ENCODE measurements at places on chromosomes 13 and 19.

- no peak for DNase-seq
These were observed 147.9 kb downstream of the PAN3 start for GRCh38 chr13:28286263-28286662.

DNA sequence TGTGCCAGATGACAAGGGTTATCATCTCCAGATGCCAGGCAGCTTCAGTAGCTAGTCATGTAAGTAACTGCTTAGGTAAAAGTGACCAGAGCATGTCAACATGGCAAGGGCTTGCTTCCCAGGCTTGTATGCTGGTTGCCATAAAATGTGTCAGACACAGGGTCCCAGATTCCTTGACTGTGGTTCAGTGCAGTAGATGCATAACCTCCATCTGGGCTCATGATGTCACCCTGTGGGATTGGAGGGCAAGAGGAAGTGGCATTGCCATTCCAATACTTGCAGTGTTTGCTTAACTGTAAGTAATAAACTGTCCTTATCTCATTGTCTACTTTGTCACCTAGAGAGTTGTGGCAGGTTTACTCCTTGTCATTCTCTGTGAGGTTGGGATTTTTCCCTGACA, 226.8 kb downstream of the PCDH17 start:
- no peak for DNase-seq

- DNase-seq: no peak
These were observed 4.3 kb upstream of the RAP2A start for GRCh38 chr13:97429681-97430081.

DNA sequence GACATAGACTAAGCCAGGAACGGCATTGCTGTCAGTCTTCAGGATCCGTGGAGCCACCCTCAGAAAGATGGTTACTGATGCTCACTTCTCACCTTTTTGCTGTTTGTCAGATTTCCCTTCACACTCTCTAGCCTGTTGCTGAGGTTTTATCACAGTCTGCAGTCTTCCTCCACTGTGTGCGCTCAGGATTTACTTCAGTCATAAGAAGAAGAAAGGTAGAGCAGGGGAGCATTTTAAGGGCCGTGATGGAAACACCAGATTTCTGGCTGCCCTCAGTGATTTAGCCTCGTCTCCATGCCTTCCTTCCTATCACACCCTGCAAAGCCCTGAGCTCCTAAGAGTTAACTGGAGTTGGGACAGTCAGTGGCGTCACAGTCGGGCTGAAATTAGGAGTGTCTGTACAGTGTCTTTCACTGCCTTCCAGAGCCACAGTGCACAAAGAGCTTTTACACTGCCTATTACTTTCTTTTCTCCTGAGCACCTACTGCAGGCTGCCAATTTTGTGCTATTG, 60.0 kb upstream of the GPR183 start:
- DNase-seq: no peak

GRCh38 chr19:45254044-45254531, 3.0 kb downstream of the MARK4 start:
- DNase-seq: peak; percentile 19

DNA sequence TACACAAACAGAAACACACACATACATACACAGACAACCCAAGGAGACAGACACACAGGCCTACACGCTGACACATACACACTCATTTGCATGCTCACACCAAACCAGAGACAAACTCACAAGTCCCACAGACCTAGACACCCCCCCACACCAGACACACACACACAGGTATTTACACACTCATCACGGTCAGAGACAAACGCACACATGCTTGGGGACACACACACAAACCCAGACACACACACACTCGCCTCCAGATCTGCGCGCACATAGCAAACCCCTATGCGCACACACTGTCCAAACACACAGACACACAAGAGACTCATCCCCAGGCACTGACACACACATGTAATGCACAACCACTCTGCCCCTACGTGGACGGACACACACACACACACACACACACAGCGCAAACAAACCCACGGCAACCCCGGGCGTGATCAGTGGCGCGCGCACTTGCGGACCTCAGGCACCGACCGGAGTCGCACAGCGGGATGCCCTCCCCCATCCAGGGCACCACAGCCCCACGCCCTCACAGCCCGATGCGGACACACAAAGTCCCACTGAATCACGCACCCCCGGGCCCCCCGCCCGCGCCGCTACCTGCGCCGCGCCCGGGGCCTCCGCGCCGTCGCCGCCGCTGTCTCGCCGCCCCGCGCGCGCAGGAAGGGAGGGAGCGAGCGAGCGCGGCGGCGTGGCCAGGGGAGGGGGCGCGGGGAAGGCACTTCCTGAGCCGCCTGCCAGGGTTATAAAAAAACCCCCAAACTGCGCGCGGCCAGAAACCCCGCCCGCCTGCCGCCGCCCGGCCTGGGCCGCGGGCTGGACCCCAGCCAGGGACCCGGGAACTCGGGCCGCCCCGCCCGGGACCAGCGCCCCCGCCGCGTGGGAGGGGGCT, at the start of gene ADAMTS10:
TSS of gene ADAMTS10 (minus strand) at position 675 of the 895 bp plus-strand sequence. CDS start 5,005 bp downstream, outside the sequence.
- DNase-seq: peak; percentile 52

DNA sequence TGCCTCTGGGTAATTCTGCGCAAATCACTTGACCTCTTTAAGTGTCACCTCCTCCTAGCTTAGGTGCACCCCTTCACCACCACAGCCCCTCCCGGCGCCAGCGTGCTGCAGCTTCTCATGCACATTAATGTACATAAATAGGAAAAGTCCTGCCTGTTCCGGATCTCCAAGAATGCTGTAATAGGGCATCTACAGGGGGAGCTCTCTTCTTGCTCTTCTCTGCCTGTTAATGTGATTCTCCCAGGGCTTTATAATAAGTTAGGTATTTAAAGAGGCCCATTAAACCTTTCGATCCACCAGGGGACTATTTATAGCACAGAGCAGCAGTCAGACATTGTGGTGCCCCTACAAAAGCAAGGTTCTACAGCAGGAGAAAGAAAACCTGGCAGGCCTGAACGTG, 35.3 kb downstream of the SOX1 start:
- no peak for DNase-seq

DNA sequence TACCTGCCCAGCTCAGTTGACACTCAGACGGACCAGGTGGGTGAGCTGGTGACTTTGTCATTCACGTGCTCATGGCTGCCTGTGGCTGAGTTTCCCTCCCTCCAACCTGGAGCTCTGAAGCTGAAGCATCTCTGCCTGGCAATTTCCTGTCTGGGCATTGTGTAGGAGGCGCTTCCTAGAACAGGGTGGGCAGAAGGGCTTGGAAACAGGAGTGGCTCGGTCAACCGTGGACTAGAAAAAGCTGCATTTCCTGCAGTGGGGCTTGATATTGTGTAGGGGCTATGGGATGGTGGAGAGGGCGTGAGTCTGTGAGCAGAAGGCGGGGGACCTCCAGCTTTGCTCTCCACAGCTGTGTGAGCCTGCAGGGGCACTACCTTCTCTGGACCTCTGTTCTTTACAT, 278.3 kb downstream of the TEX29 start:
- DNase-seq: no peak

DNA sequence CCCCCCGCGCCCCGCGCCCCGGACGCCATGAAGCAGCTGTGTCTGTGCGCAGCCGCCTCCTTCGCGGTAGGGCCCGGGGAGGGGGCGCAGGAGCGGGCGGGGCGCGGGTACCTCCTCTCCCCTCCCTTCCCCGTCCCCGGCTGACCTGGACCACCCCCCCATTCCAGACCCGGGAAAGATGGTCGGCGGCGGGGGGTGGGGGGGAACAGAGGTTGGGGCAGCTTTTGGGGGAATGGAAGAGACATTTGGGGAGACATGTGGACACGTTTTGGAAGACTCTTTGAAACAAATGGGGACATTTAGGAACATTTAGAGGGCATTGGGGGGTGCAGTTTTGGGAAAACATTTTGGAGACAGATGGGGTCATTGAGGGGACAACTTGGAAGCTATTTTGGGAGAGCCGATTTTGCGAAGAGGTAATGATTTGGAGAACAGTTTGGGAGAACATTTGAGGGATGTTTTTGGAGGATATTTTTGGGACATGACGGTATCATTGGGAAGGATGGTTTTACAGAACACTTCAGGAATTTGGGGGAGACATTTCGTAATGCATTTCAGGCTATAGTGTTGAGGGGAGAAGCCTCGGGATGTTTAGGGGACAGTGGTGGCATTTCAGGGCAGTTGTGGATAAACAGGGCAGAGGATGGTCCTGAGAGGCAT, 16.1 kb downstream of the ANKRD24 start:
- no peak for DNase-seq

DNA sequence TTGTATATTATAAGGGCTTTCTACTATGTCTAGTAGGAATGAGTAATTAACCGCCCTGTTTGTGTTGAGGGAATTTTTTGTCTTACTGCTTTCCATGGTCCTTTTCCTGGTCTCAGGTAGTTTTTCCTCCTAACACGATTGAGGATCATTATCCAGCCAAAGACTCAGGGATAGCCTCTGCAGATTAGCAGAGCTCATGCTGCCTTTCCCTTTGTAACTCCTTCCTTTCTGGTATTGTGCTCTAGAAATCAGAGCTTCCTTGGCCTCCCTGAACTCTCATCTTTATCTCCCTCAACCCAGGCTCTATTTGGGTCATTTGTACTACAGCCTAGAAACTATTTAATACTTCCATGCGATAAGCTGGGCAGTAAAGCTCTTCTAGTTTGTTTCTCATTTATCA, 142.1 kb downstream of the PDS5B start:
- no peak for DNase-seq

DNA sequence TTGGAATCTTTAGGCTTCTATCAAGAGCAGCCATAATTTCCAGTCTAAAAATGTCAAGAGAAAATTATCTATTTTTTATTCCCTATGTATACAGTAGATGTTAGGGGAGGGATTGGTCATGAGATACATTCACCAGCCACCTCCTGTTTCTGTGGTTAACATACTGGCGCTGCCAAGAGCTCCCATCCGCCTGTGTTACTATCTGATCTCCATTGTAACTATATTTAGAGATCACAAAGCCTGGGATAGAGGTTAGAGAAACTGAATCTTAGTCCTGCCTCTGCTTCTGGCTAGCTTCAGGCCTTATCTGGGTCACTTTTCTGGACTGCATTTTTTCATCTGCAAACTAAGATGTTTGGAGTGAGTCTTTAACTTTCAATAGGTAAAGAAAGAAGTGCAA, 46.3 kb downstream of the POLR1D start:
- DNase-seq: no peak

DNA sequence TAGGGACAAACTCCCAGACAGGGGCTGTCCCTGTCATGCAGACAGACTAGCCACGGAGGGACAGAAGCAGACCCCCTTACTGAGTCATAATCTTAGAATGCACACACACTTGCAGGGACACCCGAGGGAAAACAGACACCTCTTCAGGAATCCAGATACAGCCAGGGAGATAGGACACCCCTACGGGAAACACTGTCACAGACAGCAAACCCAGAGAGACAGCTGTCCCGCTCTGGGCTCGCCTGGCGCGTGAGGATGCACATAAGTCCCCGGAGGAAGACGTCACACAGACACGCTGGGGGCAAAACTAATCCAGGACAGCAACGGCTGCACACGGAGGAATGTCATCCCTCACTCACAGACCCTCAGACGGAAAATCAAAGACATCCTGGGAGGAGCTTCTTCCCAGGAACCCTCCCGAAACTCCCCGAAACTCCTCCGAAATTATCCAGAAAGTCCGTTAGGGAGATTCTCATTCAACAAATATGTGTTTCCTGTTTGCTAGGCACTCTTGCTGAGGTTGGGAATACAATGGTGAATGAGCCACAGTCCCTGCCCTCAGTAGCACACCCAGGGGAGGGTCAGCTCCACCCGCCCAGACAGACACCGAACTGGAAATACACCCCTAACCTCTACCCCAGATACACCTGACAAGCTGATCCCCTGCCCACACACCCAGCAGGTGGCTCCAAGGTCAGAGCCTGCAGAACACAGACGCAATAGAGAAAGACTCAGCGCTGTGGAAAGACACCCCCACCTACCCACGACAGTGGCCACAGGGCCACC, 15.2 kb upstream of the TOMM40 start:
- DNase-seq: no peak

DNA sequence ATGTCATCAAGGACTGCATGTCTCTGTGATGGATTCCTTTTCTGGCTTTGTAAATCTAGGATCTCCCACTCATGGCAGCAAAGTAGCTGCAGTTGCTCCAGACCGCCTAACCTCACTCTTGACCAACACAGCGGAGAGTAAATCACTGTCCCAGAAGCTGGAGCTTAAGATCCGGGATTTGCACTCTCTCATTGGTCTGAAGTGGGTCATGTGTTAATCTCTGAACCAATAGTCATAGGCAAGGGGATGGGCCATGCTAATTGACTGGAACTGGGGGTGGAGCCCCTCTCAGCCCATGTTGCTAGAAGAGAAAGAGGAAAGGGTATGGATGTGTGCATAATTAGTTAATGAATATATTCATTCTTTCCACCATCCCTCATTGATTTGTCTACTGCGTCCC, 34.0 kb downstream of the VAV1 start:
- DNase-seq: no peak

DNA sequence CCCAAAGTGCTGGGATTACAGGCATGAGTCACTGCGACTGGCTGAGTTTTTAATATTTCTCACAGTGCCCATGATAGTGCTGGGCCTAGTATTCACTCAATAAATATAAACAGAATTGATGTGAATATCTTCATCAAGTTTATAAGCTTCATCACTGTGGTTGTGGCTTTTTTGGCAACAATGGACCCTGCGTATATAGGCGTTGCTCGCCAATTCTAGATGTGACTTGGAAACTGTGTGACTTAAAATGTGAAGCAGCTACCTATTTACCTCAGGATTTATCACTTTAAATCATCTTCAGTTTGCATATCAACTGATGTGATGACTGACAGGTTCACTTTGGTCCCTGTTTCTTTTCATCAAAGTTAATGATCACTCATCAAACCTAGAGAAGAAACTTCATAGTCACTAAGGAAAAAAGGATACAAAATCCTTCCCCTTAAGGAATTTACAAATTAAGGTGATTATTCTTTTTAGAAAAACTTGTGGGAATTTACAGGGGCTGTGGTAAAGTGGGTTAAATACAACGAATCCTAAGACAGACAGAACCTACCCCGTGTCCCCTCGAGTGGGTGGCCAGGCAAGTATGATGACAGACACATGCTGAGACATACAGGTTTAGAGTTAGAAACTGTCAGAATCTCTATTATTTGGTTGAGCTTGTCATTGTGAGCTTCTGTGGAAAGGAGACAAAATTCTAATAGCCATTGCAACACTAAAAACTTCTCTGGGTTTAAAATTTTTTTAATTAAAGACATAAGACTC, 101.3 kb downstream of the AKAP11 start:
- DNase-seq: no peak

DNA sequence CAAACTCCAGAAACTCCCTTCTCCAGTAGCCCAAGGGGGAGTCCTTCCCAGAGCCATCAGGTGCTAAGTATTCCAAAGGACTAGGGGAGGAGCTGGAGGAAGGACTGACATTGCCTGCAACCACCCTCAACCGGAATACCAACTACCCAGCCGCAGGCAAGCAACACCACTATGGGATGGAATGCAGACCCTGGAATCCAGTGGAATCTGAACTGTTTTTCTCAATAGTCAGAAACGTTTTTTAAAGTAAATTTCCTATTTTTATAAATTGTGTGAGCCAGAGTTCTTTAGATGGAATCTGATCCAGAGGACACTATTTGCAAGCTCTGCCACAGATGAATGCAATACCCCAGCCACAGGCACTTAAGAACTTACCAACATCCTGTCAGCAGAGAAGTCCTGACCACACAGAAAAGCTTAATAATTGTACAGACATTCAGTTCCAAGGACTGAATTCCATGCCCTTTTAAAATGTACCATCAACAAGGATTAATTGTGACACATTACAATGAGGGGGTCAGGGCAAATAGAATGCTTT, 92.1 kb downstream of the USP12 start:
- no peak for DNase-seq
